ENCODE measurements at places on chromosomes 3 and 15.

- no peak for DNase-seq
Measured at GRCh38 chr3:11434017-11434526, 161.9 kb downstream of the ATG7 start.

DNA sequence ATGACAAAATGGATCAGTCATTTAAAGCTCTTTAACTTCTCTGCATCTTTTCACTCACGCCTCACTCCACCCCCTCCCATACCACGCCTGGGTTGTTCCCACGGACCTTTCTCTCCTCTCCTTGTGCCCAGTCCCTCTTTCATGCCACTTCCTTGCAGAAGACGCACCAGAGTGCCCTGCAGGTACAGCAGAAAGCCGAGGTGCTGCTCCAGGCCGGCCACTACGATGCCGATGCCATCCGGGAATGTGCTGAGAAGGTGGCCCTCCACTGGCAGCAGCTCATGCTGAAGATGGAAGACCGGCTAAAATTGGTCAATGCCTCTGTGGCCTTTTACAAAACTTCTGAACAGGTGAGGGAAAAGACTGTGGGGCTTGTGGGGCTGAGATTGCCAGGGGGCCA lies 296.1 kb upstream of the UMPS start:
- no peak for DNase-seq

DNA sequence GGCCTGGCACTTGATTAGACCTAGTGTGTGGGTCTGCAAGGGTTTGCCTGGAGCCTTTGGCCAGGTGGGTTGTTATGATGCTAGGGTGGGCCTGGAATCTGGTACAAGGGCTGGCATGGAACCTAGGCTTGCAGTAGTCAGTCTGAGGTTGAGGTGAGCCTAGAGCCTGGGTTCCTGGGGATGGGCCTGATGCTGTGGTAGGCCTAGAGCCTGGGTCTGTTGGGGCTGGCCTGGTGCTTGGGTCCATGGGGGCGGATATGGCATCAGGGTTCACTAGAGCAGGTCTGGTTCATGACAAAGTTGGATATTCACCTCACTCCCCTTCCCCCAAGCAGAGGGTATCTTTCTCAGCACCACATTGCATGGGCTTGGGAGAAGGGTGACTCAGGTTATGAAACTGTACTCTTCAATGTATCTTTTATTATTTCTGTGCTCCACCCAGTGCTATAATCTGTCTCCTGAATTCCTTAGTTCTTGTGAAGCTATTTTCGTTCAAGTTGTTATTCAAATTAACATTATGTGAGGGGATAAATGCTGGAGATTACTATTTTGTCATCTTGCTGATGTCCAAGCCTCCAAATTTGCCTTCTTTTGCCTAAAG lies 274.4 kb downstream of the NFKBIZ start:
- DNase-seq: no peak

- DNase-seq: no peak
Measured at GRCh38 chr15:79372428-79372827, 59.7 kb upstream of the MINAR1 start.

DNA sequence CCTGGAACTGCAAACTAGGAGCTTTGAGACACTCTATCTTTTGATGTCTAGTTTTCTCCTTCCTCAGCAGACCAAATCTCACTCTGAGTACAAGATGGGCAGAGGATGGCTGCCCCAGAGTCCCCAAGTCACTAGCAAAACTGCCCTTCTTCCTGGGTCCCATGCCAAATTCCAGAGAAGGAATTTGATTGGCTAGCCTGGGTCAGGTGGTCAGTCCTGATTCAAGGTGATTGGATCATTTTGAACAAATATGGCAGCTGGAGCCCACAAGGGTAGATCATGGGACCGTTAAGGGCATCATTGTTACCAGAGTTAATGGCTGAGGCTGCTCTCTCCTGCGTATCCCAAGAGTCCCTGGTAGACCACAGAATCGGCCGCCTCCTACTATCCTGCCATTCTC lies 21.7 kb downstream of the SLC6A1 start:
- DNase-seq: no peak

- DNase-seq: no peak
Measured at GRCh38 chr3:179615458-179616173, 11.0 kb downstream of the NDUFB5 start.
